ENCODE measurements at places on chromosomes 12 and 14. TPM values are rescaled to one million over a fixed set of nuclear protein-coding genes. Genes with fewer than 3 reads are reported as not detected.

DNA sequence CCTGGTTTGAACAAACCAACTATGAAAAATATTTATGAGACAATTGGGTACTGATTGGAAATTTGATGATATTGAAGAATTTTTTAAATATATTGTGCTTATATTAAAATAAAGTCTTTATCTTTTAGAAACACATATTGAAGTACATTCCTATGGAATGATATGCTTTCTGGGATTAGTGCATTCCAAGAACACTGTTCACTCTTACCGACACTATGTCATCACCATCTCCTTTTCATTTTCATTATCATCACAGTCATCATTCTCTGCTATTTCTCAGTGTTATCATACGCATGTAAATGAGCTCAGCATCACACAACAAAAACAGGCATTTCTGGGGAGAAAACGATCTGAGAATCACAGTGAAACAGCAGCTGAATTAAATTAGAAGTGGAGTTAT, 513.3 kb upstream of the CCDC196 start:
- no peak for DNase-seq

DNA sequence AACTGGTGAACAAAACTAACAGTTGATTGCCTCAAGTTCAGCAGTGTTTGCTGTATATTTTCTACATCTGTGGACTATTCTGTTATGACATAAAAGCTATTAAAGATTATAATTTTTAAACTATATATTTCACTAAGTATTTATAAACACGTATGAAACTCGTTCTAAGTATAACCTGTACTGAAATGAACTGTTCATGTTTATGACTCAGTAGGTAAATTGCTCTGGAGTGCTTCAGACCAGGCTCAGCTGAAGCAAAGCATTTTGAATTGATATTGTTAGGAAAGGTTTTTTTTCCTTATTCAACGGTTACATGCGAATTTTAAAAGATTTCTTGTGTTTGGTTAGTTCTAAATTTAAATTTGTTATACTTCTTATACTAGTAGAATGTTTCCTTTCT, 151.3 kb downstream of the RAD51B start:
- no peak for DNase-seq

- DNase-seq: no peak
Observed at GRCh38 chr14:84087986-84088531, 1441.9 kb upstream of the FLRT2 start.

Gene PRPH
- total RNA-seq: not detected

DNA sequence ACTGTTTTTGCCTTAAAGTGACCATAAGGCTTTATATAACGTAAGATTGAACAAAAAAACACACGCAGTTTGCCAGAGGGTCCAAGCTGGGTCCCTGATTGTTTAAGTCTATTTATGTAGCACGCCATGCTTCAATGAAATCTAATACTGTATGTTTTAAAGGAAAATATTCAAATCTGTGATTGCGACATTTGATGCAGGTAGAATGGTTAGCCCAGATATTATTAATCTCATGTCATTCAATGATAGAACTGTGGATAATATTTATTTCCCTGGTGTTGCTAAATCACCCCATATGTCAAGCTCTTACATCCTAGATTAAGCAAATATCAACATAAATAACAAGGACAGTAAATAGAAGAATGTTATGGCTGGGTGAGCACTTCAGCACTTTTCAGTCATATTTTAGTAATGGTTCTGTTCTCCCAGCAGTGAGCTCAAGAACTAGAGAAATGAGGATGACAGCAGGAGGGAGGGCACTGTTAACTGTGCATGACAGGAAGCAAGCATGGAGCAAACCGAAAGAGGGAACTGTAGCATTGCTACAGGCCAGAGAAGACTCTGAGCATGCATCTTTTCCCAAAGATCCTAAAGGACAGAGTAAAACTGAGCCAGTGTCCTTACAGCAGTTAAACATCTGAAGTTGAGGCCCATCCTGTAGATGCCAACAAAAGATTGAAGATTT, 465.7 kb upstream of the MGAT4C start:
- no peak for DNase-seq

DNA sequence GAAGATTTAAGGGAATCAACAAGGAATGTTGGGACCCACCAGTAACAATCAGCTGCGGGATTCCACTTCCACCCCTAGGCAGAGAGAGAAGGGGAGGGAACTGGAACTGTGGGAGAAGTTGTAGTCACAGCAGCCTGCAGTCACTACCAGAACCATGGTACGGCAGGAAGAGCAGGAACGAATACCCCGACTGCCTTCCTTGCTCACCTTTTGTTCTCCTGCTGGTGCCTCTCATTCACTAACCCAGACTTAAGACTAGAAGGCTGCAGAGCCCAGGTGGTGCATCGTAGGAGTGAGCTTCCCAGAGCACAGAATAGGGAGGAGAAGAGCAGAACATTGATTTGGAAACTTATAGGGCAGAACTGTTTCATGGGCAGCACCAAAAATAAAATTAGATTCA, 154.2 kb downstream of the DYRK2 start:
- DNase-seq: no peak

DNA sequence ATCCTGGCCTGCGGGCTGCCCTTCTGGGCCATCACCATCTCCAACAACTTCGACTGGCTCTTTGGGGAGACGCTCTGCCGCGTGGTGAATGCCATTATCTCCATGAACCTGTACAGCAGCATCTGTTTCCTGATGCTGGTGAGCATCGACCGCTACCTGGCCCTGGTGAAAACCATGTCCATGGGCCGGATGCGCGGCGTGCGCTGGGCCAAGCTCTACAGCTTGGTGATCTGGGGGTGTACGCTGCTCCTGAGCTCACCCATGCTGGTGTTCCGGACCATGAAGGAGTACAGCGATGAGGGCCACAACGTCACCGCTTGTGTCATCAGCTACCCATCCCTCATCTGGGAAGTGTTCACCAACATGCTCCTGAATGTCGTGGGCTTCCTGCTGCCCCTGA, 15.4 kb upstream of the BDKRB1 start:
- no peak for DNase-seq

DNA sequence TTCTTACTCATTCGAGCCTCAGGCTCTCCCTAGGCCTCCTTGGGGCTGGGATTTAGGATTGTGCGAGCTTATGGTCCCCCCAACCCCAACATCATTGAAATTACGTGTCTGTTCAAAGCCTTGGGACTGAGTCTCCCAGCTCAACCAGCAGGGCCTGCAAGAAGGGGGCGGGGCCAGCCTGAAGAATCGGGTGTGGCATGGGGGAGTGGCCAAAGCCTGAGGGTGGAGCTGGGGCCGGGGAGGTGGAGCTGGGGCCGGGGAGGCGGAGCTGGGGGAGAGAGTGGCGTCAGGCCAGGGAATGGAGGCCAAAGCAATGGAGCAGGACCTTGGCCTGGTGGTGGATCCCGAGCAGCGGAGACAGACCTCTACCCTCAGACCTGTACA, 24.3 kb upstream of the HSPB8 start:
- no peak for DNase-seq

Gene SYNDIG1L
- not detected for total RNA-seq

GRCh38 chr14:67510121-67510520, 21.6 kb upstream of the TMEM229B start:
- no peak for DNase-seq

GRCh38 chr12:18419311-18419710, 158.0 kb downstream of the PIK3C2G start:
- DNase-seq: no peak
